Dermis lymphatic vessel endothelial cell (primary cell): ENCODE measurements at places on chromosomes 4 and X. TPM values are rescaled to one million over a fixed set of nuclear protein-coding genes. Genes with fewer than 3 reads are reported as not detected.

Gene SPANXN4
- not detected in 2 replicates for total RNA-seq

Gene LEF1
- total RNA-seq: 0.17 and 0.22 TPM in 2 replicates

Gene ARMCX4
- total RNA-seq: 3.9 and 4.0 TPM in 2 replicates

Gene HELT
- total RNA-seq: not detected in 2 replicates

Gene CCSER1
- 0.11 and 0.17 TPM in 2 replicates for total RNA-seq

Gene GYPE
- 0.11 TPM in 1 of 2 replicates, not detected in the other for total RNA-seq

Gene USP17L27
- total RNA-seq: not detected in 2 replicates

Gene TMEM31
- total RNA-seq: 0.09 TPM in 1 of 2 replicates, not detected in the other
